Activated CD8-positive, alpha-beta memory T cell treated with anti-CD3 and anti-CD28 coated beads, Interleukin-2, amount 50 U/mL, for 48 hours (primary cell): ENCODE measurements at places on chromosomes 4 and X.

- DNase-seq: peak; percentile 52
These were observed 31.8 kb downstream of the USP11 start for GRCh38 chrX:47264483-47265173.

DNA sequence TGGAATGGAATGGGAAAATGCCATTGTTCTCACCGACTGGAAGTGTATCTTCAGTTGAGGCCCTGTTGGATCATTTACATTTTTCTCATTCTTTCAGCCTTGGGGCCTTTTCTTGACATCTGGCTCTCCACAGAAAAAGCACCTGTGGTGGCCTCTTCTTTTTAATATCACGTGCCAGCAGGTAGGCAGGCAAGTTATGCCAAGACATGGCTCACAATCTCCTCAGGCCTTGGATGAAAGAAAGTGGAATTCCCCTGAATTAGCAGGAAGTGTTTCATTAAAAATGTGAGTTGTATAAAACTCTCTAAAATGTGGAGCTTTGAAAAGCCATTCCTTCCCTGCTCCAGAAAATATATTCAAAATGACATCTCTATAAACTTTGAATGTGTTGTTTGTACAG, 122.1 kb downstream of the FRAS1 start:
- DNase-seq: no peak

- no peak for DNase-seq
These were observed 21.2 kb downstream of the HERC3 start for GRCh38 chr4:88613417-88613875.

DNA sequence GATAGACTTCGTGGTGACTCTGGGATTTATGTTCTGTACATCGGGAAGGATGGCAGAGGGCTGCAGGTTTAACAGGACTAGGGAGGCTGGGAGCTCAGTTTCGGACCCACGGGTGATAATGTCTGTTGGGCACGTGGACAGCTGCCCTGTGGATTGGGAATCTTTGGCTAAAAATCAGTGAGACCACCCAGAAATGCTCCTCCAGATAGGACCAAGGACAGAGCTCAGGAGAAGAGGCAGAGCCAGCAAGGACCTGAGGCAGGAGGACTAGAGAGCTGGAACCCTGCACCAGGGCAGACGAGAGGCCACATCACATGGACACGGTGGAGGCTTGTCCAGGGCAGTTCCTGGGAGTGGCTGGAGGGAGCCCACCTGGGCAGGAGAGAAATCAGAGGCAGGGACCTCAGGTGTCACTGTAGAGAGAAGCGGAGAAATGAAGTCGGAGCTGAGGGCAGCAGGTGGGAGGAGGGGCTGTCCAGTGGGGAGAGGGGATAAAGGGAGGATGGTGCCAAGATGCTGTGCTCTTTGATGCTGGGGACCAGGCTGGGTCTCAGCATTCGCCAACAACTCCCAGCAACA, 79.2 kb downstream of the CPZ start:
- no peak for DNase-seq

- DNase-seq: no peak
These were observed 64.0 kb downstream of the COX18 start for GRCh38 chr4:73005514-73005913.

GRCh38 chr4:98645527-98645926, 12.9 kb downstream of the TSPAN5 start:
- DNase-seq: no peak
